ENCODE measurements at places on chromosomes 13 and 19.
A peak's percentile ranks its signal among the peaks of the same experiment; 100 is the strongest.

DNA sequence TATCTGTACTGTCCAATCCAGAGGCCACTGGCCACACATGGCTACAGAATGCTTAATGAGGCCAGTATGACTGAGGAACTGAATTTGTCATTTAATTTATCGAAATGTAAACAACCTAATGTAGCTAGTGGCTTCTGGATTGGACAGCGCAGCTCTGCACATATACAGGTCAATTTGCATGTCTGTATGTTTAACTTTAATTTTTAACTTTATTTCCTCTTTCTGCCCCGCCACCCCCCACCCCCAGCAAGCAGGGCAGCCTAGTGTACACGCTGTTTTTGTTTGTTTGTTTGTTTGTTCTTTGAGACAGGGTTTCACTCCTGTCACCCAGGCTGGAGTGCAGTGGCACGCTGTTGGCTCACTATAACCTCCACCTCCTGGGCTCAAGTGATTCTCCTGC is 15.5 kb downstream of the ZSWIM9 start:
- DNase-seq: no peak

GRCh38 chr13:70253834-70254233 is 145.6 kb upstream of the KLHL1 start:
- no peak for DNase-seq

DNA sequence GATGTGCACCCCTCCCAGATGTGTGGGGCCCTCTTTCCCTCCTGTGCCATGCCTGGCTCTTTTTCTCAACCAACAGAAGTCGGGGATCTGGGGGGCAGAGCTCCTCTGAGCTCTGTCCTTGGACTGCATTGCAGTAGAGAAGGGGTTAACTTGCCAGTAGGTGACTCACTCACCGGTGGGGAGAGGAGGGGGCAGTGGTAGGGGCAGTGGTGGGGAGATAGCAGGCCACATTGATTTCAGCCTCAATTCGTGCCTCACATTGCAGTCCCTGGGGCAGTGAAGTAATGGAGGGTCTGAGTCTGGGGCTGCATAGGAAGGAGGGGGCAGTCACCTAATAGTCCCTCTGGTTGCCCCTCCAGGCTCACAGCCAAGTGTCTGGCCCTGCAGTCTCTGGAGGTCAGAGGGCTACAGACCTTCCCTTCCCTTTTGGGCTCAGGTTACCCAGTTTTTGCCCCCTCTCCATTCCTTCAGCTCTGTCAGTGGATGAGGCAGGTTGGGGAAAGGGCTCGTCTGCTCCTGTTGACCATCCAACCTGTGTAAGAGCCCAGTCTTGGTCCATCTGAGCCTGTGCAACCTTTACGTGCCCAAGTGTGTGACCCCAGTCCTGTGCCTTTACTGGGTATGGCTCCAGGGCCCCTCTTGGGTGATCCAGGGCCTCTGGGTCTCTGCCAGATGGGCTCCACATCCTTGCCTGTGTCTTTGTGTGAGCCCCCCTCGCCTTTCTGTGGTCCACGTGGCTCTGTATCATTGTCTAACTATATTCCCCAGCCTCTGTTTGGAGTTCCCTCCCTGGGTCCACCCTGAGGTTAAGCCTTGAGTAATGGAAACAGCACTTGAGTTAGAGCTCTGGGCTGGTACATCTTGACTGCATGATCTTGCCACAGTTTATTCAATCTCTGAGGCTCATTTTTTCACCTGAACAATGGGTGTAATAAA is 13.0 kb downstream of the CIC start:
- peak; percentile 77 for DNase-seq

GRCh38 chr13:109979228-109979627 is 192.8 kb upstream of the IRS2 start:
- no peak for DNase-seq

DNA sequence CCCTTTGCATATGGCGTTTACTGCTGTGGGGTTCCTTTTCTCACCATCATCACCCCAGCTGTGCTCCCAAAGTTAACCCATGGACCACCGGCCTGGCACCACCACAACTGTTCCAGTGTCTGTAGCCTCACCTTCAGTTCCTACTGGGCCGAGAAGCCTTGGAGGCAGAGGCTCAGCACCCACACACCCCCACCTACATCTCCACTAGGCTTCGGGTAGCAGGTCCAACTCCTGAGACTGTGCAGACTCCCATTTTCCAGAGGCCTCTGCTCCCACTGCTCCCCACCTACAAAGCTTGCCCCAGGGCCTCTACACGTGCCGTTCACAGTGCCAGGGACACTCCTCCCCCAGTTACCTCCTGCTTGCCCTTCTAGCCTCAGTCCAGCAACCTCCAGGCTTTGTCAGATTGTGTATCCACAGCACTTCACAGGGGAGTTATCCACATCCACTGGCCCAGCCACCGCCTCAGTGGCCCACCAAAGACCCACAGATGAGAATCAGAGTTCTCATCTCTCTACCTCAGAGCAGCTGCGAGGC is 14.1 kb downstream of the SLC27A5 start:
- DNase-seq: no peak

Data from fibroblast of skin of right biceps (primary cell).